ENCODE measurements at places on chromosomes 12 and 14. TPM values are rescaled to one million over a fixed set of nuclear protein-coding genes. Genes with fewer than 3 reads are reported as not detected.

KRT6C gene
- not detected for total RNA-seq

ACOT6 gene
- total RNA-seq = not detected

B4GALNT3 gene
- total RNA-seq = 1.2 TPM

SERPINA3 gene
- 196 TPM for total RNA-seq

INHBC gene
- not detected for total RNA-seq

RTL1 gene
- total RNA-seq = not detected

RAPGEF3 gene
- 1.1 TPM for total RNA-seq

PLXNC1 gene
- 48.8 TPM for total RNA-seq

NFATC4 gene
- total RNA-seq = 0.53 TPM

HCAR2 gene
- not detected for total RNA-seq

GLT8D2 gene
- total RNA-seq = 1.2 TPM

KIF21A gene
- total RNA-seq = 20.2 TPM

All from SK-MEL-5 (cell line).